Activated effector memory CD4-positive, alpha-beta T cell treated with Interleukin-2 at 50 U/mL for 16 hours (primary cell): ENCODE measurements at places on chromosomes 3 and 15.

DNA sequence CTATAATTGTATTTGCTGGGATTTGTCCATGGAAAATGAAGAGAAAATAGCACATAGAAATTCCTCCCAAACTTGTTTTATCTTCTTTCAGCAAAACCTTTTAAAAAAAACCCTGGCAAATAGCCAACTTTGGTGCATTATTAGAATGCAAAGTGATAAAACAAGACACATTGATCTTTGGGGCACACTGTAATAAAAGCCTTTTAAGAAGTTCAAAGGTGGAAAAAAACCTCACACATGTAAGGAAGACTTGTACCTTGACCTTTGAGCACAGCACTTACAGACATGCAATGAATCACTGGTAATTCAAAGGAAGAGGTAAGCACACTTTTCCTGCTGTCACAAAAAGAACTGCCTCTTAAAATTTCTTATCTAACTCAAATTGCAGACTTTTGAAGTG is 8.0 kb upstream of the MORC1 start:
- no peak for DNase-seq

DNA sequence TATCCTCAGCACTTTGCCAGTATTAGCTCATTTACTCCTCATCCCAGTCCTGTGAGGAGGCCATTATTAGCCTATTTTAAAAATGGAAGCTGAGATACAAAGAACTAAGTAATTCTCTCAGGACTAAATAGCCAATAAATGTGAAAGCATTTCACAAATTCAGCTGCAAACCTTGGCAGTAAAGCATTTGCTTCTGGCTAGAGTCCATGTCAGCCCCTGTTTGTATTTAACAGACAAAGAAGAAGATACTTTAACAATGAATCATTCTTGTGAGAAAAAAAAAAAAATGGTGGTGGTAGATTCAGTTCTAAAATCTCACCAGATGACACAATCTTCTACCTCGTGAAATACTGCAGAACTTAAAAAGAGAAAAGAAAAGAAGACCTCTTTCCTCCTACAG is 85.0 kb upstream of the CNTN6 start:
- no peak for DNase-seq

GRCh38 chr15:79881668-79882067 is 15.1 kb downstream of the MTHFS start:
- DNase-seq, result no peak

GRCh38 chr15:101348015-101348414 is 53.0 kb upstream of the SNRPA1 start:
- DNase-seq, result no peak

GRCh38 chr15:78052545-78052944 is 25.0 kb downstream of the TBC1D2B start:
- DNase-seq, result no peak

DNA sequence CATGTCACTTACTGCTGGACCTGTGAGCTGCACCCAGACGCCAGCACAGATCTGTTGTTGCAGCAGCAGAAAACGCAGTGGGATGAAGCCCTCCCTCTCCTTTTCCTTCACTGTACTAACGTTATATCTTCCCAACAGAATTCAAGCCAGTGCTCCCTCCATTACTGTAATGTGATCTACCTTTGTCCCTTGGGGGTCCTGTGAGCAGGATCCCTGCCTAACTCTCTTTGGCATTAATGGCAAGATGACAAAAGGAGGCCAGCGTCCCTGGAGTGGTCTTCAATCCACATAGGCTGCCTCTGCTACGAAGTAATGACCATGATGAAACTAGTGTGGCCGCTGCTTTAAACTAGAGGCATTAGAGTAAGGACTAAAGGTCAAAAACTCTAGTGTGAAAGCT is 69.3 kb upstream of the SOX14 start:
- DNase-seq, result no peak

DNA sequence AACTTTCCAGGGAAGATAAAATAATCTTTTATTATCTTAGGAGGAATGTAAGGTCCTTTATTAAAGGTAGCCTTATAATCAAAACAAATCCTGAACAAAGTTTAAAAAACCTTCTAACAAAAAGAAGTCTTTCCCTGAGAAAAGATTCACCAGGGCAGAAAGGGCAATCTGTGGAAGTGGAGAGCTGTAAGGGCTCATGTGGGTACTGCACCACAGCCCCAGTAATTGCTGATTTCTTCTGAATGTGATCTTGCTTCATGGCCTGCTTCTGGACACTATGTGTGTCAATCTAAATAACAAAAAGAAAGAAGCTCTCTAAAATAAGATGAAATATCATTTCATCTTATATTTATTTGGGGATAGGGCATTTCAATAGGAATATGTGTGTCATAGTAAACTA is 1501.6 kb downstream of the OTOL1 start:
- DNase-seq, result no peak

DNA sequence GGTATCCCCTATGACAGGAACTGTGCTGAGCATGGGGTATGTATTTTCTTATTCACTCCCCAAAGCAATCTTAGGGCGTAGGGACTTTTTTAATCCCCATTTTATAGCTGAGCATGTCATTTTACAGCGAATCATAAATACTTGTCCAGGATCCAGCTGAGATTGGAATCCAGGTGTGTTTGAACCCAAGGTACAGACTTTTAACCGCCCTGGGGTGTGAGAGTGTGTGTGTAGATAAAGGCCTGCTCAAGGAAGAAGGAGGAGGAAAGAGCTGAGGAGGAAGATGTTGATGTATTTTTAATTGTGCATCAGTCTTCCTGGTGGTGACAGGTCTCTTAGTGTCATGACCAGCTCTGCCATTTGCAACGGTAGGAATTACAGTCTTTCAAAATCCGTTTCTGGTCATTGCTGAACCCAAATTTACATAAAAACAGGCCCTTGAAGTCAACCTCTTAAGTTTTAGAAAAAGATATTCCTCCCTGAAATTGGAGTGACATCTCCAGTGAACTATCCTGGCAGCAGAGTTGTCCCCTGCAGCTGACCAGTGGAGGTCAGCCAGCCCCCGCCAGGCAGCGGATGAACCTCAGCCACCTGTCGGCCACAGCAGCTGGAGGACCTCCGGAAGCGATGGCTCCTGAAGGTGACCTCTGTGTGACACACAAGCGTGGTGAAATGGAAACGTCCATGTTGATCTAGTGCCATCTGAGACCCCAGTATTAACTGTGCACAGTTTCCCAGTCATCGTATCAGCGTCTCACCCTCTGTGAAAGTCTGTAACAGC is 92.8 kb upstream of the MITF start:
- no peak for DNase-seq

DNA sequence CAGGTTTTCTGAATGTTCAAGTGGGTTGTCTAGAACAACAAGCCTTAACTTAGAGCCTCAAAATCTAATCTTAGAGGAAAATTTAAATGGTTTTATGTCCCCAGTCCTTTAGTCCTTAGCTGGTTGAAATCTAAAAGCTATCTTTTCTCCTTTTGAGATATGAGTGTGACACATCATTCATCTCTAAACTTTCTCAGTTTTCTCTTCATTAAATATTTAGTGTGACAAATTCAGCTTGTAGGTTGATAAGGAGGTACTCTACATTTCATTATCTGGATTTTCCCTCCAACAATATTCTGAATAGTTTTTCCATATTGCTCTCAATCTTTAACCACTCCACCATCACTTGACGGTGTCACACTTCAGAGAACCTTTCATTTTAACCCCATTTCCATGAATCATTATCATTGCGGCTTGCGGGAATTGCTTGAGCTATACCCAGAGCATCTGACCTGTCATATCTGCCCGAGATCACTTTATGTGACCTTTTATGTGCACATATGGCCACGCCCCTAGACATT is 16.1 kb upstream of the ATP8B4 start:
- DNase-seq, result no peak

DNA sequence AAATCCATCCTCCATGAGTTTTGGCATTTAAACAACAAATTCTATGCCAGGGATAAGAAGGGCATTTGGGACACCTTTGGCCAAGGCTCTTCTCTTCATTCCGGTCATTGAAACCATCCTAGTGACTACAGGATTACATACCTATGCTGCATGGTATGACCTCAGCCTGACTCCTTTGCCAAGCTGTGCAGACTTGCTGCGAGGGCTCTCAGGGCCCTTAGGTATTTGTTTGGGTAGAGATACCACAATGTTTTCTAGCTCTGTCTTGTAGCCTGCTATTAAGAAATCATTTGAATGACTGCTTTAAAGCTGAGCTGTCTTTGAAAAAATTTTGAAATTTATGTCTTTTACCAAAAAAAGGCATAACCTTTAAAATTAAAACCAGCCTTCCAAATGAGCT is 749.8 kb upstream of the SGO1 start:
- DNase-seq, result no peak

DNA sequence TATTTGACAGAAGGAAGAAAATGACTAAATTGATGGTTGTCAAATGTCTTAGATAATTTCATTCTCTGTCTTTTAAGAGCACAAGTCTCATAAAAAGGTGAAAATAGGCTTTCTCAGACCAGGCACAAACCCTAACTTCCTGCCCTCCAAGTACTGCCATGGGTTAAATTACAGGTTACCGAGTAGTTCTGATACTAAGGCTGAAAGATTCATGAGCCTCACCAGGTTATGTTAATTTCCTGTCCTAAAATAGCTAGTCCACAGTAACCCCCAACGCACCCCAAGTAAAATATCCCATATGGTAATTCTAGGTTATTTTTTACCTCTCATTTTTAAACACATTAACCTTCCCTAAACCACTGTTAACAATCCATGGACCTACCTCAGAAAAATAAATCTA is 42.0 kb downstream of the GSK3B start:
- no peak for DNase-seq

DNA sequence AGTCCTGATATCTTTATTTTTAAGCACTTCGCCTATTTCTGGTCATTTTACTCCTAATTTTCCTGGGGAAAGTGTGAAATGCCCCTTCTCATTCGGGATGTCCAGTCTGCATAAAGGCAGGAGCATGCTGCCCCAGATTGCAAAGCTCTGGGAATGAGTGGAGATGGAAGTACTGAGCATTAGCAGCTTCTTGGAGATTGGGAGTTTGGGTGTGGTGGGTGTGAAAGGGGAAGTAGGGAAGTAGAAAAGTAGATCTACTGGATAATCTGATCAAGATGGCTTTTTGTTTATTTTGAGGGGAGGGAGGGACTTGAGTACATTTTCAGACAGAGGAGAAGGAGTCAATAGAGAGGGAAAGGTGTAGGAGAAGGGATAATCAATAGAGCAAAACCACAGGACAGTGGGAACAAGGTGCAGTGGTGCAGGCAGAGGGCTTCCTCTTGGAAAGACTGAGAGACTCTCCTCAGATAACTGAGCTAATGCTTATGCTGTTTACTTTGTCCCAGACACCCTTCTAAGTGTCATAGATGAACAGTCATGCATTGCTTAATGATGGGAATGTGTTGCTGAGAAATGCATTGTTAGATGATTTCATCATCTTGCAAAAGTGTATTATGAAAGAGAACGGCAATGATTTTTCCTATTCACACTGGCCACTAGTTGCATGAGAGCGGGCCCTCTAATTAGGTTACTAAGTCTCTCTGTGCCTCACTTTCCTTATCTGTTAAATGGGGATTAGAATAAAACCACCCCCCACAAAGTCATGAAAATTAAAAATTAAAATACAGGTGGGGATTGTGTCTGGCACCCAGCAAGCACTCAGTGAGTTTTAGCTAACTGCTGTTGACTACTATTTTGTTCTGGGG is 45.5 kb downstream of the PHLDB2 start:
- DNase-seq, result no peak

DNA sequence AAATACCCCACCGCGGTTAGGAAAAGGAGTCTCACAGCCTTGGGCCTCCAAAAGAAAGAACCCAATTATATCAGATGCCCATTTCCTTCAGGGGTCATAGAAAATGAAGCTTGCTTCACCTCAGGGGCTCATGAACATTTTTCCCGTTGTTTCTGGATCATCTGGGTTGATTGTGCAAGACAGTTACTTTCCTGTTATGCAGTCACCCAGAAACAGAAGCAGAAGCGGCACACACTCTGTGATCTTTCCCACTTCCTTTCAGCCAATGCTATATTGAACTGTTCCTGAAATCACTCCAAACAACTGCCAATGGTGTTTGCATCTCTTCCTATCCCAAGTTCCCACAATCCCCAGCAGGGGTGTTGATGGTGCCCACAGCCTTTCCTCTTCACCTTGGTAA is 295.6 kb upstream of the RASGRP1 start:
- no peak for DNase-seq

GRCh38 chr3:110261141-110261540 is 810.5 kb upstream of the NECTIN3 start:
- no peak for DNase-seq

GRCh38 chr3:157610876-157611535 is 107.8 kb upstream of the VEPH1 start:
- DNase-seq, result no peak

DNA sequence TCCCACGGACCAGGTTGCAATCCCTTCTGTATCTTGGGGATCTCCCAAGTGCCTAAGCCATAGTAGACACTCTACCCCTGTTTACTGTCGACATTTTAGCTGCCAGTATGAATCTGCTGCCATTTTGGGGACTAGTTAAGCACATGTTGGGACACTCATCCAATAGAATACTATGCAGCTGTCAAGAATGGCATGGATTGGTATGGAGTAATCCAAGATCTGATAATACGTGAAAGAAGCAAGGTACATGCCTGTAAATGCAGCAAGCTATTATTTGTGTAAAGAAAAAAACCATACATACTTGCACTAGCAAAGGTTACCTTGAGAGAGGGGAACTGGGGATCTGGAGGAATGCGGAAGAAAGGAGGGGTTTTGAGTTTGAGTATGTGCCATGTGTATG is 129.3 kb downstream of the SMAD6 start:
- DNase-seq, result no peak

DNA sequence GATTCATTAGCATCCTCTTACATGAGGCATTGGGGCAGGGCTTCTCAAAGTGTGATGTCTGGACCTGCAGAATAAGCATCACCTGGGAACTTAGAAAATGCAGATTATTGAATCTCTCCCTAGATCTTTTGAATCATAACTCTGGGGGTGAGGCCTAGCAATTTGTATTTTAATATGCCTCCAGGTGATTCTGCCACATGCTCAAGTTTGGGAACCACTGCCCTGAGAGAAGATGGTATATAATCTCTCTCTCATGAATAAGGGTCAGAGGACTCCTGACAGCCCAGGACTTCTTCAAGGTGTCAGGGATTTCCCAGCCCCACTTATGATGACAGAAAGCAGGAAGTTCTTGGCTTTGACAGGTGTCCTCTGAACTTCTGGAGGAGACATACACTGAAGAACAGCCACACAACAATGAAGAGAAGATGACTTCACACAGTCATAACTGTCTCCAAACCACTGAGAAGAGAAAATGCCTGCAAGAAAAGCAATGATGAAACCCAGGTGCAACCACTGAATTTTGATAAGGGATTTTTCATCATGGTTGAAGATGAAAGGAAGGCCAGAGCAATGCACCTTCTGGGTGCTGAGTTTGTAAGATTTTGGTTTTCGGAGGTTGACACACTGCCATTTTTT is 211.9 kb upstream of the MRPL3 start:
- no peak for DNase-seq

DNA sequence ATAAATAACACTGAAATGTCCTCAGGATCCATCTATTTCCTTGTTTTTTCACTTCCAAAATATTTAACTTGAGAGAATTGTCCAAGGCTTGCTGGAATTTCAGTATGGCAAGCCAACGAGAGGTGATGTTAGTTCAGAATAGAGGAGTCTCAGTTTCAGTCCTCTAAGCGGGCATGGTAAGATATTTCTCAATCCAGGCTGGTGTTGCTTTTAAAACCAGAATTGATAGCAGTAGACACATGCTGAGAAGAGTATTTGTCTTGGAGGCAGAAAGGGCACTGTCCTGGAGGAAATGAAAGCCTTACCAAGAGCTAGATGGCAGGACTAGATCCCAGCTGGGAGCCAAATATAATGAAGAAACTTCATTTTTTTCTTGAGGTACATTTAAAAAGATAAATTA is 23.1 kb downstream of the PHLDB2 start:
- DNase-seq, result no peak

- no peak for DNase-seq
Observed at GRCh38 chr15:74907163-74907870, 666 bp upstream of the FAM219B start.

GRCh38 chr3:116238846-116239565 is 206.3 kb downstream of the LSAMP start:
- no peak for DNase-seq
